Progenitor cell of endocrine pancreas (in vitro differentiated cells): ENCODE measurements at places on chromosomes 6 and 20.
A peak's percentile ranks its signal among the peaks of the same experiment; 100 is the strongest.

- H3K27me3 ChIP-seq, result peaks cover 8% of the 10 kb centered on the region
- H3K4me3 ChIP-seq, result no peak overlapping the region
- peaks cover 5% of the 10 kb centered on the region for H3K4me1 ChIP-seq
- no peaks in the 10 kb centered on the region for H3K36me3 ChIP-seq
- H3K27ac ChIP-seq, result no peak overlapping the region
These were observed 116.3 kb upstream of the TCF21 start for GRCh38 chr6:133772567-133772966.

GRCh38 chr6:107154131-107154800 lies 39.0 kb upstream of the BEND3 start:
- H3K36me3 ChIP-seq, result no peaks in the 10 kb centered on the region
- peaks cover 48% of the 10 kb centered on the region for H3K4me1 ChIP-seq
- DNase-seq, result peak; percentile 27
- no peaks in the 10 kb centered on the region for H3K27me3 ChIP-seq
- peak overlapping the region; percentile 95 for H3K27ac ChIP-seq

DNA sequence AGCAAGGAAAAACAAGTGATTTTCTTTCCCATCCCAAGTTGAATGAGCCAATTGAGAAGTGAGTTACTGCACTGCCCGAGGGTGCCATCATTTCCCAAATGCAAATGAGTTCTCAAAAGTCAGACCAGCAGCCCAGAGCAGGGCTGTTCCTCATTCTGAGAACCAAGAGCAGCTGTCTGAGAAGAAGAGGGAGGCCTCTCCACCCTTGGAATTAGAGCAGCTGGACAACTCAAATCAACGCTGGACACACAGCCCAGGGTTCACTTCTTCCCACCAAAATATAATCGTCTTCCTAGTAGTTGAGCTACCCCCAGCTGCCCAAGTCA lies 4.6 kb upstream of the PREX1 start:
- peaks cover 2% of the 10 kb centered on the region for H3K4me1 ChIP-seq
- H3K36me3 ChIP-seq, result no peaks in the 10 kb centered on the region
- no peak for DNase-seq

DNA sequence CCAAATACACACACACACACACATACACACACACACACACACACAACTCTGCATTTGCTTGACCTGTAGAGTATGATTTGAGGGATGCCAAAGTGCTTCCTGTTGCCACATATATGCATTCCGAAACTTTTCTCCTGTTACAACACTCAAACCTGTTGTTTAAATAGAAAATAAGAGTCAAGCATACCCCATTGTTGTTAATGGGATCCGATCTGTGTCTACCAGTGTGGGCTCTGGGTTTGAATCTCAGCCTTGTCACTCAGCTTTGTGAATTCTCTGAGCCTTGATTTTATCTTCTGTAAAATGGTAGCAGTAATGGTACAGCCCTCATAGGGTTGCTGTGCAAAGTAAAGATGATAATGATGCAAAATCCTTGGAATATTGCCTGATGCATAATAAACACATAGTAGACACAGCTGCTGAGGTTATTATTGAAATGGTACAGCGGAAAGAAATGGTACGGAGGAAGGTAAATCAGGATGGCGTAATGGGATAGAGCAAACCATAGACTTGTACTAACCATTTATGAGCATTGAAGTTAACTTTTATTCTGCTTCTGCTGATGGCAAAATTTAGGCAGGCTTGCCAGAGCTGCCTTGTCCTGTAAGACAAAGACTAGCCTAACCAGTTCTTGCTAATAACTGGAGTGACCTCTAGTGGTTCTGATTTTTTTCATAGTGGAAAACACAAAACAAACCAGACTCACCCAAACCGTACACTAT lies 113.5 kb upstream of the PHACTR1 start:
- no peak for DNase-seq
- peaks cover 10% of the 10 kb centered on the region for H3K4me1 ChIP-seq
- peak overlapping the region; percentile 30 for H3K27ac ChIP-seq
- no peaks in the 10 kb centered on the region for H3K36me3 ChIP-seq

DNA sequence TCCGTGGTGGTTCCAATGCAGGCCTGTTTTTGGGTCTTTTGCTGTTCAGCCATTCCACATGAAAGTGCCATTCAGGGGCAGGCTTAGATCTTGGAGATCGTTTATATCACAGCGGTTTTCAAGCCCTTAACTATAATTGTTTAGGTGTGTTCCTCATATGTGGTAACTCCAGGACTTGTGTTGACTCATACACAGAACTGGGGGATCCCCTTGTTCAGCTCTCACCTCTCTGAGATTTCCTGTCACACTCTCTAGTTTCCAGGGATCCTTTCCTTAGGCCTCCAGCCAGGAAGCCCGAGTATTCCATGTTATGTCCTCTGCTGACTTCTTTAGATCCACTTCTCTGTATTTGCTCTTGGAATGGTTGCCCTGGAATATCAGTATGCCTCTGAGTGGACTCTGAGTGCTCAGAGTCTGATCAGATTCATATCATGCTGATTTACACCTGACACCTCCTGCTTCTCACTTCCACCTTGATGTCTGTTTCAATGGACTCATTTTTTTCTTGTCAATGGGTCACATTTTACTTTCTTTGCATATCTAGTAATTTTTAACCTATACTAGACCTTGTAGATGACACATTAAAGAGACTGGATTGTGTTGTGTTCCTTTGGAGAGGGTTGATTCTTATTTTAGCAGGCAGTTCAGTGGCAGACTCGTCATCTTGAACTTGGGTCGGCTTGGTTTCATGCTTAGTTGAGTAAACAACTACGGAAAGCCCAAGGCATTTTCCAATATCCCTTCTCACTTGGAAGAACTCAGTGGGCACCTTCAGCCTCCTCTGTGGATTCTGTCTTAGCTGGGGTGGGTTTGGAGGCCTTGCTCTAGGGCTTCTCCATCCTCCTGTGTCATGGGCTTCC lies 13.1 kb downstream of the NTSR1 start:
- H3K36me3 ChIP-seq, result no peaks in the 10 kb centered on the region
- H3K27ac ChIP-seq, result no peak overlapping the region
- DNase-seq, result no peak
- no peaks in the 10 kb centered on the region for H3K4me1 ChIP-seq

DNA sequence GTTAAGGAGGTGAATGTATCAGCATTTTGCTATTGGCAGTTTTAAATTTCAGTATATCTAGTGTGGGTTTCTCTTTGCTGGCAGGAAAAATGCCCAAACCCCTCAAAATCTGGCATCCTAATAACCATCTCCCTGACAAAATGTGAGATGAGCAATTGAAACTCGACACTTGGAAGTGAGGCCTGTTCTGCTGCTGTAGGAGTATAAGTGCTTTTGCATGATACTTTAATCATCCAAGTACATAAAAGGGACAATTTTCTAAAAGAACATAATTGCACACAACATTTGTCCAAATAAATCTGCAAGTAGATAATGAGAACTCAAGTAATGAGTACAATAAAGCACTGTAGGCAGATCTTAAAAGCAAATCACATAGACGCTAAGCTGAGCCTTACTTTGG lies 36.5 kb downstream of the LAMP5 start:
- H3K4me3 ChIP-seq, result no peak overlapping the region
- H3K36me3 ChIP-seq, result peaks cover 6% of the 10 kb centered on the region
- H3K27me3 ChIP-seq, result no peaks in the 10 kb centered on the region
- DNase-seq, result no peak
- no peak overlapping the region for H3K27ac ChIP-seq
- no peaks in the 10 kb centered on the region for H3K4me1 ChIP-seq

DNA sequence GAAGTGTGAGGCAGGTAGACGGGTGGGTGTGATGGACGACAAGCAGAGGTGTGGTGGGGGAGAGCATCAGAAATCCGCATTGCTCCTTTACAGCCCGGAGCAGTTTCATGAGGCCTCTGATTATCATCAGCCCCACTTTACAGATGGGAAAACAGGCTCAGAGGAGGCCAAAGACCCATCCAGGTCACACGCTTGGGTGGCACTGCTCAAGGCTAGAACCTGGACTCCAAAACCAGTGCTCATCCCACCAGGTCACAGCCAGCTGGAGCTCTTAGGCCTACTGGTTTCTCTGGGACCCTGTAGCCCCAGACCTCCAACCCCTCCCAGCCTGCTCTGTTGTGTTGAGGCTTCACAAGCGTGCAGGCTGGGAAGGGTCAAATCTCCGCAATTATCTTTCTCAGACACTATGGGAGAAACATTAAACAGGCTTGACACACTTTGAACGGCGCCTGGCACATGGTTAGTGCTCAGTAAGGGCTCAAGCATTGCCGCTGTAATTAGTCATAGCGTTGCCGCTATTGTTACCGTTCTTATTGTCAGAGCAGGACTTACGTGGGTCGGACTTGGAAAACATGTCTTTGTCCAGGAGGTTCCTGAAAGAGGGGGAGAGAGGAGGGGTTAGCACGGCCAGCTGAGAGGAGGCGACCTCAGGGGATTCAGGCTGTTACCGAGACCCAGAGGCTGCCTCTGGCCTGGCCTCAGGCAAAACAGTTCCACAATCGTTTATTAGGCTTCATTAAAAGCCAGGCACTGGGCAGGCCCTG lies 16.6 kb downstream of the CPNE5 start:
- H3K27ac ChIP-seq, result peak overlapping the region; percentile 56
- no peak overlapping the region for H3K4me3 ChIP-seq
- peaks cover 7% of the 10 kb centered on the region for H3K4me1 ChIP-seq

DNA sequence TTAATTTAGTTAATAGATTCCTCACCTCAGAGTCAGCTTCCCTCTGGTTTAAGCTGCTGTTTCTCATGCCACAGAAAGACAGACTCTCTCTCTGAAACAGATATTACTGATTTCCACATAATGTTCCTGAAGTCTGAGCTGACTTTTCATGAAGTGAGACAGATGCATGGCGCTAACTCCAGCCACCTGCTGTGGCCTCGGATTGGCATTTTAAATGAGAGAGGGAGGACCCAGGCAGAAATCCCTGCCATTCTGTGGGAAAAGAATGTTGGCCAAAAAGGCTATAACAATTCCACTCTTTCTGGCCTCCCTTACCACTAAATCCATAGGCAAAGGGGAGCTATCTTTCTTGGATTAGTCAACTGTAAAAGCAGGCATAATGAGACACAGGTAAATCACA lies 354.1 kb upstream of the CDH4 start:
- no peak for DNase-seq
- H3K4me1 ChIP-seq, result no peaks in the 10 kb centered on the region
- no peak overlapping the region for H3K27ac ChIP-seq
- H3K27me3 ChIP-seq, result peaks cover 12% of the 10 kb centered on the region

- H3K4me3 ChIP-seq, result no peak overlapping the region
- no peaks in the 10 kb centered on the region for H3K4me1 ChIP-seq
- DNase-seq, result no peak
- no peak overlapping the region for H3K27ac ChIP-seq
- no peaks in the 10 kb centered on the region for H3K36me3 ChIP-seq
- no peaks in the 10 kb centered on the region for H3K27me3 ChIP-seq
These were observed 466.5 kb downstream of the MMUT start for GRCh38 chr6:48996461-48997119.

DNA sequence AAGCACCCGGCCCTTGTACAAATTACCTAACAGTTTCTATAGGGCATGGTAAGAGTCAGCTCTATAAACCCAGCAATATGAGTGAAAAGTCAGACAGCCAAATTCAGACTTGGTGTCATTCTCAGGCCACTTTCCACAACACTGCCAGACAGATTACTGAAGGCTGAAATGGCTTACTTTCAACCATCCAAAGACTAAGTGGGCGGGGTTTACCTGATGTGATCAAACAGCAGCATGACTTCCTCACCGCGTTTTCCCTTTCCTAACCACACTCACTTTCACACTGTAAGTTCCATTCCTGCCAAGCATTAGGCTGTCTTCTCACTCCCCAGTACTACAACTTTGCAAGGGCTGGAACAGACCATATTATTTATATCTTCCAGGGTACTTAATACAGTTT lies 85.9 kb downstream of the SMLR1 start:
- peaks cover 14% of the 10 kb centered on the region for H3K36me3 ChIP-seq
- peaks cover 2% of the 10 kb centered on the region for H3K4me1 ChIP-seq
- H3K27ac ChIP-seq, result no peak overlapping the region
- H3K27me3 ChIP-seq, result no peaks in the 10 kb centered on the region
- no peak for DNase-seq

DNA sequence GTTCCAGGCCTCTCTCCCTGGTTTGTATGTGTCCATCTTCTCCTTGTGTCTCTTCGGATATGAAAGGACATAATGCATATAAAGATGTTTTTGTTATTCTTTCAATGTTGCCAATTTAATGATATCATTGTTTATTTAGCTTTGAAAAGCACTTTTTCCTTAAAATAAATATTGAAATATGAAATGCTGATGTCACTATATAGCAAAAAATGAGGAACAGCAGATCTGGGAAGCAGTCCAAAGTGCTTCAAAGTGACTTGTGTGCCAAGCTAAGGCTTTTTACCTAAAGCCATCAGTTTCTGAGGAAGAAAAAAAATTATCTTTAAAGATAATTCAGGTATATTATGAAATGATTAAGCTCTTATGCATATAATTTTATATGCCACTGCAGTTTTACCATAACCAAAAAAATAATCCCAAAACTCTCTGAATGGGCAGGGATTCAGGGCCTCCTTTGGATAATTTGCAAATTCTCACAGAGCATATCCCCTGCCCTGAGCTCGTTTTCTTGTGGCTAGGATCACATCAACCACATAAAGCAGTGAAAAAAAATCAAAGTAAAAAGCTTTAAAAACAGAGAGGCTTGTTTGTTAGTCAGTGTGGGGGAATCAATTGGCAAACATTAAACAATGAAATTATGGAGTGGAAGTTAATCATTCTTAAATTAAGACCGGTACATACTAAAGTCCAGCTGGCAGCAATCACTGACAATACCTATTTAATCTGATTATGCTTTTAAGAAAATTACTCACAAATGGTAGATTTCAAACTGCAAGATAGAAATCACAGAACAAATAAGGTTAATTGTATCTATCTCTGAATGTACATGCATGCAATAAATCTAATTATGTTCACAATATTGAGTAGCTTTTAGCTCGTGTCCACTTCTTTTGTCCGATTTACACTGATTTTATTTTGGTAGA lies 1027.9 kb upstream of the ADGRB3 start:
- no peaks in the 10 kb centered on the region for H3K27me3 ChIP-seq
- H3K36me3 ChIP-seq, result no peaks in the 10 kb centered on the region
- H3K4me3 ChIP-seq, result no peak overlapping the region
- H3K4me1 ChIP-seq, result peaks cover 12% of the 10 kb centered on the region
- DNase-seq, result no peak

GRCh38 chr6:26198722-26199056 lies 111.5 kb downstream of the HFE start:
- peaks cover 27% of the 10 kb centered on the region for H3K4me1 ChIP-seq
- H3K27me3 ChIP-seq, result no peaks in the 10 kb centered on the region
- DNase-seq, result no peak
- H3K36me3 ChIP-seq, result no peaks in the 10 kb centered on the region

DNA sequence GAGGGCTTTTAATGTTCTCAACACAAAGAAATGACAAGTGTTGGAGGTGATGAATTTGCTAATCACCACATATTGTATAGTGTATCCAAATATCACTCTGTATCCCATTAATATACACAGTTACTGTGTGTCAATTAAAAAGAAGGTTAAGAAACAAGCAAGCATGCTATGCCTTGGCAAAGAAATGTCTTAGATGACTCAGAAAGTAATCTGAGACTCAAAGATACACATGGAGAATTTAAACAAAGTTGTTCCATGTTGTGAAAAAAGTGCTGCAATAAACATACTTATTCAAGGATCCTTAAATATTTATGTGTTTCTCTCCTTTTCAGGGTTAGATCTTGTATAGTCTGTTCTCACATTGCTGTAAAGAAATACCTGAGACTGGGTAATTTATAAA lies 300.9 kb downstream of the DHX35 start:
- H3K4me3 ChIP-seq, result no peak overlapping the region
- no peak for DNase-seq
- peaks cover 32% of the 10 kb centered on the region for H3K27me3 ChIP-seq
- H3K27ac ChIP-seq, result no peak overlapping the region
- H3K36me3 ChIP-seq, result no peaks in the 10 kb centered on the region
- peaks cover 3% of the 10 kb centered on the region for H3K4me1 ChIP-seq

- H3K4me1 ChIP-seq, result no peaks in the 10 kb centered on the region
- DNase-seq, result no peak
- H3K27me3 ChIP-seq, result no peaks in the 10 kb centered on the region
These were observed 4.3 kb upstream of the COX4I2 start for GRCh38 chr20:31633339-31633914.
